NCI-H2081 treated with DMSO at 0.1 percent for 48 hours (cell line): ENCODE measurements at places on chromosomes 1 and 21.

GRCh38 chr1:114369930-114370329 lies 141.1 kb downstream of the TRIM33 start:
- no peak for DNase-seq

GRCh38 chr1:86282611-86283010 lies 113.5 kb downstream of the ODF2L start:
- DNase-seq, result no peak

DNA sequence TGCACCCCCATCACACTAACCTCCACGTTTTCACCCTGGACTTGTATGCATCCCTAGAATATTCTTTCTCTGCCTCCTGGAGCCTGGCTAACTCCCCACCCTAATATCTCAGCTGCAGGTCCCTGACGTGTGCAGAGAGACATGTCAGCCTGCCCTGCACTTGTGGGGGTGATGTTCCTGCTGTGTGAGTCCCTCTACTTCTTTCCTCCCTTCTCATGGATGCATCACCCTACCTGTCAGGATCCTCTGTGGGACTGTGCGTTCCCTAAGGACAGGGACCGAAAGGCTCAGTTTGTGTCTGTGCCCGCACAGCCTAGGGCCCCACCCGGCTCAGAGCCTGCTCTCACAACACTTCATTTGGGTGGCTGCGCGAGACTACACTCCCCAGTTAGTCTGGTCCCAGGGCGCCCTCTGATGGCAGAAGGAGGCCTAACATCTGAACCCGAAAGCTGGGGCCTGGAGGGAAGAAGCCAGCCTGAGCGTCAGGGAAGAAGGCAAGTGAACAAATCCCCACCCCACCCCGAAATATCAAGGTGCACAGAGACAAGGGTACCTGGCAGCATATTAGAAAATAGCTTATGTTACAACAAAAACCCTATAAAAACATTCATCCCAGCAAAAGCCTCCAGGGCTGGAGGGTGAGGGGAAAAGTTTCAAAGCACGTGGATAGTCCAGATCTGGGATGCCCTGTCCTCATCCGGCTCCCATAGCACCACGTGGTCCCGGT lies 3.7 kb downstream of the CD52 start:
- no peak for DNase-seq

- DNase-seq, result no peak
These were observed 715.0 kb upstream of the ADAMTS5 start for GRCh38 chr21:27681841-27682240.

- no peak for DNase-seq
These were observed 134.3 kb downstream of the IGSF21 start for GRCh38 chr1:18241891-18242290.

DNA sequence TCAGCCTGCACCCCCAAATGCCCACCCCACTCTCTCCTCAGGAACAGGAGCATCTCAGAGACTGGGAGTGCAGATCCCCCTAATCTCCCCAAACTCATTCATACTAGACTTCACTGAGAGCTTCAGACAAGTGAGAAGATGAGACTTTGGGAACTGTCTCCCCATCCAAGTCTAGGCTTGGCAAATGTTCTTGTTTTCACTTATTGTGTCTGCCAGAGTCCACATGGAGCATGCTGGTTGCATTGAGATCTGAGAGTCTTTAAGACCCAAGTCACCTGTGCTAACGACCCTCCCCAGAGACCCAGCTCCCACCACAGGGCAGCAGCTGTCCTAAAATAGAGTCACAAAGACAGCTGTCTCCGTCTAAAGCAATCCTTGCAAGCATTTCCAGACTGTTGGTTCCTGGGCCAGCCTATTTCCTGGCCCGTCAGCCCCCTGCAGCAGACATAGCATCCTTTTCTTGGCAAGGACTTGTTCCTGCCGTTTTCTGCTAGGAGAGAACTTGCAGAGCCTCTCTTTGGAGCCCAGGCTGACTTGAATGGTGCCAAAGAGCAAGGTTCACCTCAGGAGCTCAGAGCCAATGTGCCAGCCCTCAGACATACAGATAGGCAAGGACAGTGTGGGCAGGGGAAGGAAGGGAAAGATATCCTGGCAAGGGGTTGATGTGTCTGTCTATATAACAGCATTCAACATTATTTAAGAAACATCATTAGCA lies 1.9 kb upstream of the CNTN2 start:
- no peak for DNase-seq

GRCh38 chr1:235397733-235398132 lies 30.5 kb downstream of the TBCE start:
- DNase-seq, result no peak

DNA sequence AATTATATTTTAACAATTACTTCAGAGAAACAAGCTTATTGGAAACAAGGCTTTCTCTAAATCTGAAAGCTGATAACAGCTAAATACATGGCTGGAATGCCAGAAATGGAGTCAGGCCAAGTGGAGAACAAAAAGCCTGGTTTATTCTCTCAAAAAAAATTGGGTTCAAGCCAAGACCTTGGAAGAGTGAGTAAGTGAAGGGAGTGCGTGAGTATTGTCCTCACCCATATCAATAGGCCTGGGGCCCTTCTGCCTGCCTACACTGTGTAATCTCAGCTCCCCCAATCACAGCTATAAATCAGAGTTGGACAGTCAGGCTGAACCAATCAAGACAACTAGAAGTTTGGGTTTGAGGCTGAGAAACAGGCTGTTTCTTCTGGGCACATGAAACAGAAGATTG lies 7.4 kb downstream of the KYAT3 start:
- DNase-seq, result peak; percentile 34

DNA sequence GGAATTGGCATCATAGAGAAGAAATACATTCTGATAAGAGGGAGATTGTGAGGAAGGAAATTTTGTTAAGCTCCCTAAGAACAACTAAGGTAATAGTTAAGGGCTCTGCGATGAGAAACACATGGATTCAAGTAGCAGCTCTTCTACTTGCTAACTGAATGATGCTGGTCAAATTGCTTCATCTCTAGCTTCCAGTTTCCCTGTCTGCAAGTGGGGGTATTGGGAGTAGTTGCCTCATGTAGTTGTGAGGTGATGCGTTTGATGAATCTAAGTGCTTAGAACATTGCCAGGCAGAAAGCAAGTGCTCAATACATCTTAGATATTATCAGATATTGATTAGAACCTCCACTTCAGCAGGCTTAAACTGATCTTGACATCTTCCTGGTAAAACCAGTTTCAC lies 84.8 kb downstream of the CD58 start:
- no peak for DNase-seq

GRCh38 chr1:7313826-7314225 lies 457.3 kb upstream of the VAMP3 start:
- no peak for DNase-seq

DNA sequence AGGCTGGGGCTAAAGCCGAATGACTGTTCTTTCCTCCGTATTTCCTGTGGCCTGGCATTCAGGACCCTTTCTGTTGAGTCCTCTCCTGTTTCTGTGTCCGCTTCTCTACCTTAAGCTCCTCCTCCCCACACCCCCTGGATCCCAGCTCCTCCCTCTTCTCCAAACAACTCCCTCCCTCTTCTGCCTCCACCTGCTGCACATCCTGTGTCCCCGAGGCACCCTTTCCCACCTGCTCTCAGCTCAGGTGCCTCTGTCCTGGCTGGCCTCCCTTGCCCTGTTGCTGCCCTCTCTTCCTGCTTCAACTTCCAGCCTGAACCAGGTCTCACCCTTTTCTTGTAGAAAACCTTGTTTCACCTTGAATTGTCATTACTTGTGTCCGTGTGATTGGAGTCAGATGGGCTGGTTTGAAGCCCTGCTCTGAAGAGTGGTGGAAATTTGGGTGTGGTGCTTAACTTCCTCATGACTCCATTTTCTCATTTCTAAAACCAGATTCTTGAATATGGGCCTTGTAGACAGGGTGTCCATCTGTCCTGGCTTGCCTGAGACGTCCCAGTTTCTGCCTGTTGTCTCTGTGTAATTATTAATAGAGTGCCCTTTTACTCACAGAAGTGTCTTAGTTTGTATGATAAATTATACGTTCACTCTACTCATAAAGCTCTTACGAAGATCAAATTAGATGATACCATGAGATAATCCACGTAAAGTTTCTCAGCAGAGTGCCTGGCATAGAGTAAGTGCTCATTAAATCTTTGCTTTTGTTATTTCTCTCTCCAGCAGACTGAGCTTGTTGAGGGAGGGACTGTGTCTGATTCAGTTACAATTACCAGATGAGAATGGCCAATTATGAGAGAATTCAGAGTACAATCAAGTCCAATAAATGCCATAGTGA lies 58.9 kb upstream of the TRABD2B start:
- no peak for DNase-seq

DNA sequence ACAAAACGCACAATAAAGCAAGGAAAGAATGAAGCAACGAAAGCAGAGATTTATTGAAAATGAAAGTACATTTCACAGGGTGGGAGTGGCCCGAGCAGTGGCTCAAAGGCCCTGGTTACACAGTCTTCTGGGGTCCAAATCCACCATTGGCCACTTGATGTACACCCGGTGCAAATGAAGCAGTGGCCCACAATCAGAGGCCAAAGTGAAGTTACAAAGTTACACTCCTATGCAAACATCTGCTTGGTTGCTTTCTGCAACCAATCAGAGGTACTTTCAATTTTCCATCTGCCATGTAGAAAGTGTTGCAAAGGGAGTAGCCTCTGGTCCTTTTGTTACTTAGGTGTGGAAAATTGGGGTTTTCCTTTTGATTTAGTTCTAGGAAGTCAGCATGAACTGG lies 10.0 kb upstream of the DNAH14 start:
- DNase-seq, result no peak

- DNase-seq, result no peak
These were observed 297.3 kb upstream of the KAZN start for GRCh38 chr1:14300991-14301703.

DNA sequence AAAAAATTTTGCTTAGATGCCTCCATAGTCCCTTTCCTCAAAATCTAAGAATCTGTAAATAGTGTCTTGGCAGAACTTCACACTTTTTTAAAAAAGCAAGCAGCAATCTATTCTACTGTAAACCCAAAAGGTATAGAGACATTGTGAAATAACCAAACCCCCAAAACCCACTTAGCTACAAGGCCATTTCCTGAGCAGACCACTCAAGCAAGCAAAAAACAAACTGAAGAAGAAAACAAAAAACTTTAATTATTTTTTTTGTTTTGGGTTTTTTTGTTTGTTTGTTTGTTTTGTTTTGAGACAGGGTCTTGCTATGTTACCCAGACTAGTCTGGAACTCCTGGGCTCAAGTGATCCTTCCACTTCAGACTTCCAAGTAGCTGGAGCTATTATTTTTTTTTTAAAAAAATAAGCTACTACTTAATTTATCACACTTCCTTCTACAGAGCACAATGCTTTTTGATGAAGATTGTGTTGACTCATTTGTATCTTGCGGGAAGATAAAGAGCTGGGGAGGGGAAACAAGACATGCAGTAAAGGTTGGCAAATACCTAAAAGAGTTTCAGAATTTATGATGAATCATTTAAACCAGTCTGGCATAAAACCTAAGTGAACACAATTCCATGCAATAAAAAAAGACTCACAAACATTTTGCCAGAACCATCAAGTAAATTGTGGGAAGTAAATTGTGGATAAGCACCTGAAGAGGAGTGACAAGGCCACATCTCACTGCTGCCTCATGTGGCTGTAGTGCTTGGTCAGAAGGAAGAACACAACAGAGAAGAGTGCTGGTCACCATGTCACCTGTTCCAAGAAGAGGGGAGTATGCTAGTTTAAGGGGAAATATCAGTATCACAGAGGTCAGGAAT lies 2.7 kb upstream of the PTPN22 start:
- no peak for DNase-seq

DNA sequence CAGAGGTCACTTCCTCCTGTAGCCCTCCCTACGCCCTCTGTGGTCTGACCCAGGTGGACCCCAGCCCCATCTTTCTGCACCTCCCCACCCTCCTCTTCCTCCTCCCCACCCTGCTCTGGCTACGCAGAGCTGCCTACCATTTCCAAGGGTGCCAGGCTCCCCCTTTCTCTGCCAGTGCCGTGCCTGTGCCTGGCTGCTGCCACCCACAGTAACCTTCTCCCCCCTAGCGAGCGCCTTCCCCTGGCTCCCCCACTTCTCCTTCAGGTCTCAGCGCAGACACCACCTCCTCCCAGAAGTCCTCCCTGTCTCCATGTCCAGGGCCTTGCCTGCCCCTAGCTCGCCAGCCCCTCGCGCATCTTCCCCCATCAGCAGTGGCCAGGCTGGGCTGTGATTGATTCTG lies 471.5 kb downstream of the PTPRU start:
- DNase-seq, result no peak

DNA sequence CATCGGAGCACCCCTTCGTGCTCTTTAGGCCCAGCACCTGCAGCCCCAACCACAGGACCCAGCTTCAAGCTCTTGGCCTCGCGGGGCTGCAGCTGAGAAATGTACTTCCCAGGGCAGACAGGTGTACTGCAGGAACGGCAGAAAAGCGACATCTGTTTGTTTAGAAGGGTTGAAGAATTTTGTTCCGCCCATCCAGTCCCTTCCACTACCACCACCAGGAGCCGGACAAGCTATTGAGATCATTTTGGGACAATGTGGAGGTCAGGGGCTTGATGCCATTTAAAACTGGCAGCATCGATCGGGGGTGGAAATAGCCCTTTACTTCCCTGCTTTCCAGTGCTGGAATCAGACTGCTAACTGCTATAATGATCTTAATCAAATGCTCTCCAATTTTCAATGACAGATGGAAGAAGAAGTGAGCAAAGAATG lies 1.7 kb downstream of the SERTAD4 start:
- DNase-seq, result no peak

DNA sequence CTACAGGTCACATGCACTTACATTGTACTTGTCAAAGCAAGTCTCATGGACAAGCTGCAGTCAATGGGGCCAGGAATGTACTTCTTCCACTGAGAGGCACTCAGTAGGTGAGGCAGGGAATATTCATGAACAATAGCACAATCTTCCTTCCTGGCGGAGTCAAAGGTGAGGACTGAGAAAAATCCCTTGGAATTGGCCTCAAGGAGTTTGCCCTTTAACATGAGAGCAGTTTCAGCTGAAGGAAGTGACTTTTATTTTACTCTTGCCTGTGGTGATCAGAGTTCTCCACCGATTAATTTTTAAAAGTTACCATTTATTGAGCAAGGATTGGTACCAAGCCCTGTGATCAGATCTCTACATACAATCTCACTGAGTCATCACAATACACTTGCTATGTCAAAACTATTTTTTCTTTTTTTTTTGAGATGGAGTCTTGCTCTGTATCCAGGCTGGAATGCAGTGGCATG lies 11.2 kb upstream of the AK2 start:
- no peak for DNase-seq

GRCh38 chr1:113199760-113200455 lies 126.9 kb downstream of the LRIG2 start:
- no peak for DNase-seq

- DNase-seq, result no peak
These were observed 100.5 kb downstream of the NAV1 start for GRCh38 chr1:201639391-201639790.

DNA sequence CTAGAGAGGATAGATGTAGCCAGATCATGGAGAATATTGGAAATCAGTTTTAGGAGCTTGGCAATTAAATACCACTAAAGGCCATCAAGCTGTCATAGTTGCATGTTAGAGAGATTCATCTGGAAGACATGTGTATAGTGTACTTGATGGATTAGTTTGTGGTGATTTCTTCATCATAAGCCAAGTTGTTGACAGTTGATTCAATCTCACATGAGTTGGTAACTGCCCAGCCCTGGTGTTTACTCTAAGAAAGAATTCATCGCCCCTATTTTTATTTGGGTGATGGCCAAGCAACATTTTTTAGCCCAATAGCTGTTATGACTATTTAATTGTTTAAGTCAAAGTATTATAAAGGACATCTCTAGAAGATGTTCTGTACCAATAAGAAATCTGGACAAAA lies 737.6 kb downstream of the PLA2G4A start:
- DNase-seq, result no peak
